ENCODE measurements at places on chromosomes 3 and 15.

GRCh38 chr15:55827204-55827603, 84.3 kb upstream of the PRTG start:
- DNase-seq, result no peak

DNA sequence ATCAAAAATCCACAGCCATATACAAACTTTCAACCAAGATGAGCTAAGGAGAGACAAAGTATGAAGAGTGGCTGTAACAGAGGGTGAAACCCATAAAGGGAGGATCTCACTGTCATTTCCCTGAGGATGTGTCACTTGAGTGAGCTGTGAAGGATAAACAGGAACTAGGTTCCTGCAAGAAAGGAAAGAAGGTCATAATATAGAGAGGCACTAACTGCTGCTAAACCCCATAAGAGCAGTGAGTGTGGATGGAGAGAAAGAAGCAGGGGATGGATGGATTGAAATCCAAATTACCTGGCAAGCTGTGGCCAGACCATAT, 45.2 kb upstream of the CADPS start:
- no peak for DNase-seq

DNA sequence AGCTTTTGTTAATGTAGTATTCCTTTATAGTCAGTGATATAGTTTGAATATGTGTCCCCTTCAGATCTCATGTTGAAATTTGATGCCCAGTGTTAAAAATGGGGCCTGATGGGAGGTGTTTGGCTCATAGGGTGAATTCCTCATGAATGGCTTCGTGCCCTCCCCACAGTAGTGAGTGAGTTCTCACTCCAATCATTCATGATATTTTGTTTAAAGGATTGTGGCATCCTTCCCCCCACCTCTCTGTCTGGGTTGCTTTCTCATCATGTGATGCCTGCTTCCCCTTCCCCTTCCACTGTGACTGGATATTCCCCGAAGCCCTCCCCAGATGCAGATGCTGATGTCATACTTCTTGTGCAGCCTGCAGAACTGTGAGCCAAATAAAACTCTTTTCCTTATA, 649.8 kb upstream of the NR2F2 start:
- DNase-seq, result no peak

DNA sequence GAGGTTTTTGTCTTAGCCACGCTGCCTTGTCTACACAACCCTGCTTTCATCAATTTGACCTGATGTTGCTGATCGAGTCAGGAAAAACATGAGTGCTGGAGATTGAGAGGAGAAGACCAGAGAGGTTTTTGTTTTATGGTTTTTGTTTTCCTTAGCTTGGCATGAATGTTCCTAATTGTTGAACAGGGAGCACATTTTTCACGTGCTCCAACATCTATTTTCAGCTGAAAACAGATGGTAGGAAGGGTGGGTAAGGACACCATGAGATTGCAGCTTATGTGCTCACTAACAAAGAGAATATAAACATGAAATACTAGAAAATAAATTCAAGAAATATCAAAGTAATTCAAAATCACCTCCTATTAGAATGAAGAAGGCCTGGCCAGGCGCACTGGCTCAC, 79.9 kb upstream of the LMCD1 start:
- DNase-seq, result no peak

DNA sequence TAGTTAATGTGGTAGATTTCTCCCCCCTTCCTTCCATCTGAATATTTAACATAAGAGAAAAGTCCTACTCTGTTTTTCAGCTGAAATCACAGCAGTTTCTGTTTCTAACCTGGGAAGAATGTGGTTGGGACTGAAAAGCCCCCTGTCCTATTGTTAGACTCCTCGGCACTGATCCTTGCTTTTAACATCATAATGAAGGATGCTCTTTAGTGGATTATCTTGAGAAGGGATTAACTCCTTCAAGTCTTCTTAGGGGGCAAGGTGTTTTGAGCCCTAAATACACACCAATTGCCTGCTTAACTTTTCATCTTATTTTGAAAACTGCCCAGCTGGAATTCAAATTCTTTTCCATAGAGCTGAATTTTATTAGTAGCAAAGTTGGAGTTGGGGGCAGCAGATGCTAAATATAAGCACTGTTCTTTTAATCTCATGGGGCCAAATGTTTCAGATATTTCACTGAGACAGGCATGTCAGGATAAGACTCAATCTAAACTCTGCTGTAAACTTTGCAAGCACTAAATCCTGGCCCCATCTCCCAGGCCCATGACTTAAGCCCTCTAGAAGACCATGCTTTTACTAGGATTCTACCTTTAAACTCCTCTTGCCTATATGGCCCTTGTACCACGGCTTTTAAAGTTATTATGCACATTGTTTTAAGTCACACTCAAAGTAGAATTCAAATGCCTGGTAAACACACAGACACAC, 243.2 kb upstream of the NR2F2 start:
- DNase-seq, result no peak

GRCh38 chr3:160180581-160181216, 44.5 kb upstream of the C3orf80 start:
- DNase-seq, result no peak

DNA sequence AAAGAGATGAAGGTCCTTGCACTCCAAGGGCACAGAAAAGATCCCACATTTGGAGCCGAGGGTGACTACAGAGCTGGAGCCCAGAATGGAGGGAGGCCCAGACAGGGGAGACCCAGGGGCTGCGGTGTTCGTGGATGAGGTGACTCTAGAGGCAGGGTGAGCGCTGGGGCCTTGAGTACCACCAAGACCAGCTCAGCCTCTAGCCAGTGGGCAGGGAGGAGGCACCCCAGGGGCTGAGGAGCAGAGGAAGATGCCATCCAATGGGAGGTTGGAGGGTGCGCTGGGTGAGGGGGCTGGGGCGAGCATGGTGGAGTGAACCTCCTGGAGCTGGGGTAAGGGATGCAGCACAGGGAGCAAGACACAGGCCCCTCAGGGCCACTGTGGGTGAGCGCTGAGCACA, 13.3 kb downstream of the RRP9 start:
- DNase-seq, result no peak

- no peak for DNase-seq
Observed at GRCh38 chr15:70030851-70031250, 66.9 kb downstream of the TLE3 start.

- no peak for DNase-seq
Observed at GRCh38 chr3:44120721-44121582, 120.7 kb upstream of the TOPAZ1 start.

- no peak for DNase-seq
Observed at GRCh38 chr3:16085410-16085809, 89.1 kb upstream of the GALNT15 start.

- DNase-seq, result no peak
Observed at GRCh38 chr3:71244826-71245488, 338.6 kb downstream of the FOXP1 start.

DNA sequence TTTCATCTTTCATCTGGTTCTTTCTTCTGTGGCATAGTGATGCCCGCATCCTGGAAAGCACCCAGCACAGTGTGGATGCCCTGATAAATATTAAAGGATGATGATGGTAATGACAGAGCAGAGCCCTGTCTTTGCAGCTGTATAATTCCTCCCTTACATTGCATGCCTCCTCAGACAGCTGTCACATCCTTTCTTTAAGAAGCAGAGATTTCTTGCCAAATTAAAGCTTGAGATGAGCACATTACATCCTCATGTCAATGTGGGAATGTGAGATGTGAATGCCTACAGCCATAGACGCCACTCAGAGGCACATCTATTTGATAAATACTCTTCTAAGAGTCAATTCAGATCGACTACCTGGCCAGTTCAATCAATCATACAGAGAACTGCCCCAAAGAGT, 642.0 kb downstream of the ZNF385D start:
- no peak for DNase-seq

- DNase-seq, result no peak
Observed at GRCh38 chr15:69749797-69750196, 297.2 kb downstream of the RPLP1 start.

GRCh38 chr3:112744825-112745566, 101.7 kb downstream of the CD200R1L start:
- DNase-seq, result no peak

GRCh38 chr3:5011555-5012256, 32.5 kb downstream of the BHLHE40 start:
- DNase-seq, result no peak

GRCh38 chr3:97692831-97693230, 71.7 kb upstream of the ARL6 start:
- no peak for DNase-seq

GRCh38 chr3:29100292-29100691, 180.6 kb upstream of the RBMS3 start:
- DNase-seq, result no peak

- no peak for DNase-seq
Observed at GRCh38 chr3:150868282-150868681, 37.0 kb downstream of the MINDY4B start.

- no peak for DNase-seq
Observed at GRCh38 chr15:92904722-92905571, 4.8 kb downstream of the CHD2 start.

DNA sequence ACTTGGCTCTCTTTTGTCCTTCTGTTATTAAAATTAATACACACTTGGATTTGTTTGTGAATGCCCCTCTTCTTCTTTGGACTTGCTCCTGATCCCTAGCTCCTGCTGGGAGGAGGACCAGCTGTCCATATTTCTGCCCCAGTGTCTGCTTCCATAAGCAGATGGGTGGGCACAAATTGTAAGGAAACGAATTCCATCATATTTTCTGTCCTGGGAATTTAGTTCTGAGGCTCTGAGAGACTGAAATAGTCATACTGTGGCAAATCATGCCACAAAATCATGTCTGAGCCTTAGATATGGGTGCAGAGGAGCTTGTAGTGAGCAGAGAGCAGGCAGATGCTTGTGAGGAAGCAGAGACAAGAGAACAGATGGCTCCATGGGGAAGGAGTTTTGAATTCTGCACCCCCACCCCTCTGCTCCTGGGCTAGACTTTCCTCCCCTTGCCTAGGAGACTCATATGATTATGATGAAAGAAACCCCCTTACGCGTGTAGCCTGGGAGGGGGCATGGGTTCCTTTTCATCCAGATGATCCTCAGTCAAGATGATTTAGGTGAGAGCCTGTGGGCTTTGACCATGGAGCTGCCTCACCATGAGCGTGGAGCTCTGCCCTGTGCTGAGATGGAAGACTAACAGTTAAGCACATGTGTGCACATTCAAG, 50.6 kb downstream of the SV2B start:
- DNase-seq, result no peak

DNA sequence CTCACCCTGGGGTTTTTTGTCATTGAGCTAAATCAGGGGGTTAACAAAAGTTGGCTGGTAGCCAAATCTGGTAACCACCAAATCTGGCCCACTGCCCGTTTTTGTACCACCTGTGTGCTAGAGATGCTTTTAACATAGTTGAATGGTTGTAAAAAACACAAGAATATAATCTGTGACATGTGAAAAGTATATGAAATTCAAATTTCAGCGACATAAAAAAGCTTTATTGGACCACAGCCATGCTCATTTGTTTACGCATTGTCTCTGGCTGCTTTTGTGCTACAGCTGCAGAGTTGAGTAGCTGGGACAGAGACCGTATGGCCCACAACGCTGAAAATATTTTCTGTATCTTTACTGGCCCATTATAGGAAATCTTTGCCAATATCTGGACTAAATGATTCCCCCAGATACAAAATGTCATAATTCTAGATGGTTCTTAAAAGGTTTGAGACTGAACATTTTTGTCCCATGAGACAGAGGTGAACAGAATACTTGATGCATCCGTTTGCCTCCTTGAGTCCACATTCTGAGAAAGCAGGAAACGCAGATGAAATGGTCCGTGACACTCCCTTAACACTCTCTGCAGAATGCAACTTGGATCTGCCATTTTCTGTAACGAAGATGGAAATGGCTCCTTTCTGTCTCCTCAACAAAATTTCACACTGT, 120.9 kb upstream of the PDZRN3 start:
- DNase-seq, result peak; percentile 14

- no peak for DNase-seq
Observed at GRCh38 chr3:58623961-58624360, 42.6 kb downstream of the FAM3D start.

- no peak for DNase-seq
Observed at GRCh38 chr3:106345353-106346027, 476.7 kb upstream of the CBLB start.

DNA sequence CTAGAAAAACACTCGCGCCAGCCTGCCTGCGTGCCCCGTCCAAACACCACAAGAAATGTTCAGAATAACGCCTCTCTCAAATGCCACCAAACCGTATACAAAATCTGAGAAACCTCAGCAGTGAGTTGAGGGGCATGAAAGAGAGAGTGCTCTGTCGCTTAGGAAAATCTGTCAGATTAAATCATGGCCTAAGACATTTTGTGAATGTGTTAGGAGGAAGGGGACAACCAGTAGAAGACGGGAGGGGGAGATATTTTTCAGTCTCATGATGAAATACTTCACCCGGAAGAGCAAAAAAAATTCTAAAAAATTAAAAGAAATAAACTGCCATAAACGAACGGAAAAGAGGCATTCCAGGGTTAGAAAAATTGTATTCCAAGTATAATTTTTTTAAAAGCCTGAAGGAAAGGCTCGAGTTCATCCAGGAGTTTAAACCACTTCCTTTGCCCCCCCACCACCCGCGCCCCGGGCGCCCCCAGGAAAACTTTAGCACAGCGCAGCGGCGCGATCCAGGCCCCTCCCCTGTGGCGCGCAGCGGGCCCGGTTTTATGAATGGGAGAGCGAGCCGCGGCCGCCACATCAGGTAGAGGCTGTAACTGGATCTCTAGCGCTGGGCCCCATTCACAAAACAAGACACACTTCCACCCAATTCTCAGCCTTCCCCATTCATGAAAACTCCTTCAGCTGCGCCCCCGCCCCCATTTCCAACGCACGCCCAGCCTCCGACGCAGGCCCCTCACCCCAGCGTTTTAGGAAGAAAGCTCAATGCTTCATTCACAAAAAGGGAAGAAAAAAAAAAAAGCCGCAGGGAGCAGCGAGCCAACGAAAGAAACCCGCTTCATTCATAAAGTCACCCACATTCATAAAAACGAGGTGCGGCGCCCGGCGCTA, 1.4 kb downstream of the ETV5 start:
- DNase-seq, result peak; percentile 59

GRCh38 chr3:188595890-188596376, 442.0 kb downstream of the LPP start:
- no peak for DNase-seq

GRCh38 chr15:60385620-60386552, 11.9 kb downstream of the ANXA2 start:
- no peak for DNase-seq

DNA sequence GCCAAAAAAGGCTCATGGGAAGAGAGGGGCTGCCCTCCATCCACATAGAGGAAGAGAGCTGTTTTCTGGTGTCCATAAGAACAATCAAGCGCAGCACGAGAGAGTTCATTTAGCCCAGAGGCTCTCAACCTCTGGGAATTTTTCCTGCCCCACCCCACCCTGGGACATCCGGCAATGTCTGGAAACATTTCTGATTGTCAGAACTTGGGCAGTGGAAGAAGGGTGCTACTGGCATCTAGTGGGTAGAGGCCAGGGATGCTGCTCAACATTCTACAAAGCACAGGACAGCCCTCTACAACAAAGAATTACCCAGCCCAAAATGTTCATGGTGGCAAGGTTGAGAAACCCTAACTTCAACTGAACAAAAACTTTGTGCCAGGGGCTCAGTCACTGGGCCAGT, 92.9 kb downstream of the RAB11A start:
- no peak for DNase-seq

- no peak for DNase-seq
Observed at GRCh38 chr15:91890614-91891013, 37.1 kb downstream of the SLCO3A1 start.

GRCh38 chr3:7241584-7242302, 380.8 kb downstream of the GRM7 start:
- no peak for DNase-seq

GRCh38 chr3:45677033-45677446, 12.2 kb upstream of the SACM1L start:
- DNase-seq, result no peak

GRCh38 chr15:81032818-81033217, 32.1 kb downstream of the TLNRD1 start:
- DNase-seq, result no peak

- no peak for DNase-seq
Observed at GRCh38 chr15:41919201-41919820, 25.5 kb upstream of the SPTBN5 start.
